ENCODE measurements at places on chromosomes 16 and 17.

DNA sequence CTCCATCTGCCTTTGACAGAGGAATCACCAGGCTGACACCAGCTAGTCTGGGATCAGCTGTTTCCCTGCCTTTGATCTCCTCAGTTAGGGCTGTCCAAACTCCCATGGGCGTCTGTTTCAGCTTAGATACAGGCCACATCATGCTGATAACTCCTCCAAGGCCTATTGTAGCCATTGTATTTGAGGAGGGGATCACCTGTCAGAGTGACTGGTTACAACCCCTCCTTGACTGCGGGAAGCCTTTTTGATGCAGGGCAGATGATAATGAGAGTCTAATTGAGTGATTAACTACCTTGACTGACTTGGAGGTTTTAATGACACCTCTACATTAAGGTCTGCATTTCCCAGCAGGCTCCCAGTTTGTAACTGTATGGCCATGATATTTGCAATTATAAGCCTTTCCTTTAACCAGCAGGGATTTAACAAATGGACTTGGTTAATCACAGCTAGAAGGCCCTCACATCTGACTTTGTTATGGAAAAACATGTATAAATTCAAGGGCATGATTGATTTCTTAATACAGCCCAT, 863.5 kb downstream of the KCNJ2 start:
- DNase-seq: no peak

DNA sequence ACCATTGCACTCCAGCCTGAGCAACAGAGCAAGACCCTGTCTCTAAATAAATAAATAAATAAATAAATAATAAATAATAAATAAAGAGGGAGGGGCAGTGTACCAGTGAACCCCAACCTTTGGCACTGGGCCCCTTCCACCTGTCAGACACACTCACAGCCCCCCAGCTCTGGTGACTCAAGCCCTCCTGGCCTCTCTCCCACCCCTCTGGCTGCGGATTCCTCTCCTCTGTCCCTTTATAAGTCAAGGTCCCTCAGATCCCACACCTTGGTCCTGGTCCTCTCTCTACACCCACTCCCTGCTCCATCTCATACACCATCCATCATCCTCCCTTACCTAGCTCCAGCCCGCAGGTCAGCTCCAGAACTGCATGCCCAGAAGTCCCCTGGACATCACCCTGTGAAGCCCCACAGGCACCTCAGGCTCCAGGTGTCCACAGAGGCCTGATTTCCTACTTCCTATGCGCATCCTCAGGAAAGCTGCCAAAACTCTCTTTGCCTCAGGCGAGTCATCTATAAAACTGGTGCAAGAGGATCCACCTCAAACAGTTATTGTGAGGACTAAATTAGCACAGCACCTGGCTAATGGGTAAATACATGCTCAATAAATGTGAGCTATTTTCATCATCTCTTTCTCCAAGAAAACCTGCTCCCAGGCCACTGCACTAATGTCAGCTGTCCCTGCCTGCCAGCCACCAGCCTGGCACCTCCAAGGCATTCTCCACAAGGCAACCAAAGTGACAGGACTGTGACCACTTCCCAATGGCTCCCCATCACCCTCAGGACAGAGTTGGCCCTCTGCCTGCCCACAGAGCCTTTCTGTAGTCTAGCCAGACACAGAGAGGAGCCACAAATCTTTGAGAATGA, 46.8 kb downstream of the BEAN1 start:
- DNase-seq: no peak

DNA sequence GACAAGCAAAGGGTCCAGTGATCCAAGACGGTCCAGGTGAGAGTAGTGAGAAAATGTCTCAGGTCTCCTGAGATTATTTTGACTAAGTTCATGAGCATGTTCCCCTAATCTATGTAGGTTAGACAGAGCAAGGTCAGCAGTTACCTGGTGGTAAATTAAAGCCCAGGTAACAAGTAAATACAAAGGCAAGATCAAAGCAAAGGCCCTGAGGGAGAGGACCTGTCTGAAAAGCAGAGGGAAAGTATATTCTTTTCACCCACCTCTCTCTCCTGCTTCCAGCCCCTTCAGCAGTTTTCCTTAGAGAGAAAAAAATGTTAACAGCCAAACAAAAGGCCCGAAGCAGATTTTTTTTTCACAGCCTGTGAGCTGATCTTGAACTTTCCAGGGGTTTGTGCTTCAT, 302.7 kb downstream of the MAP2K6 start:
- DNase-seq: no peak

GRCh38 chr17:63997341-63998048, 656 bp upstream of the PRR29 start:
- no peak for DNase-seq

GRCh38 chr17:50289991-50290702, 15.9 kb downstream of the TMEM92 start:
- DNase-seq: no peak

- DNase-seq: no peak
Observed at GRCh38 chr17:57814421-57814820, 35.4 kb downstream of the MRPS23 start.

Data from smooth muscle cell of the brain vasculature (primary cell).